ENCODE measurements at places on chromosomes 6 and 20.

- DNase-seq, result no peak
Observed at GRCh38 chr6:111809264-111809663, 64.0 kb downstream of the FYN start.

DNA sequence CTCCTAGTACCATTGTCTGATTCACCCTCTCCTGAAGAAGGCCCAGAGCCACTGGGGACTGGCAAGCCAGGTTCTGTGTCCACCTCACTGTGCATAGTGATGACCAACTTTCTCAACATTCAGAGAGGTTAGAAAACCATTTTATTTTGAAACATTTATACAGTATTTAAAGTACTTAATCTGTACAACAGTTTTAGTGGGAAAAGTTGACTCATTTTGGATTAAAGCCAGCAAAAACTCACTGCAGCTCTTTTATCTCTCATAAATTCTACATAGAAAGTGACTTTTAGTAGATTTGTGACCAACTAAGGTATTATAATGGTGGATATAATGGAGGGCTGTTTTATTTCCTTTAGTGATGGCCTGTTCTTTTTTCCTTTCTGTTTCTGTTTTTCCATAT is 9.7 kb downstream of the TULP4 start:
- DNase-seq, result no peak

DNA sequence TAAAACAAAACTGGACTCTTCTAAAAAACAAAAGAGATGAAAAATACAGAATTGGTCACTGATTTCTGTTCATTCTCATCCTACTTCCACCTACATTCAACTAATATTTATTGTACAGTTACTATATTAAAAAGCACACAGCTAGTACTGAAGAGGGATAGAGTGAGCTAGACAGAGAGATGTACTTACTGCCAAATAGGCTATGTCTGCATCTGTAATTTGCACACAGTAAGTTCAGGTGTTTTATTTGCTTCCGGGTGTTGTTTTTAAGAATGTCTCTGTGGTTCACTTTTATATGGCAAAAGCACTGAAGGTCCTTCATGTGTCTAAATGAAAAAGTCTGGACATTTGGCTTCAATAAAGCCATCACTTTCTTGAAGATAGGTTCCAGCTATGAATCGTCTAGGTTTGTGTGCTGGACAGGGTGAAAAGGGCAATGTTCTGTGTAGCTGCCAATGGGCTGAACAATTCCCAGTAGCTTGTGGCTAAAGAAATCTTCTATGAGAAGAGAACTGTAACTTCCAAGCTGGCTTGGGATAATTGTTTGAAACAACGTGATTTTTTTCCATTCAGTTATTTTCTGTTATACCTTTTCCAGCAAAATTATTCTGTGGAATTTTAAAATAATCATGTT is 47.3 kb downstream of the EPB41L2 start:
- no peak for DNase-seq

DNA sequence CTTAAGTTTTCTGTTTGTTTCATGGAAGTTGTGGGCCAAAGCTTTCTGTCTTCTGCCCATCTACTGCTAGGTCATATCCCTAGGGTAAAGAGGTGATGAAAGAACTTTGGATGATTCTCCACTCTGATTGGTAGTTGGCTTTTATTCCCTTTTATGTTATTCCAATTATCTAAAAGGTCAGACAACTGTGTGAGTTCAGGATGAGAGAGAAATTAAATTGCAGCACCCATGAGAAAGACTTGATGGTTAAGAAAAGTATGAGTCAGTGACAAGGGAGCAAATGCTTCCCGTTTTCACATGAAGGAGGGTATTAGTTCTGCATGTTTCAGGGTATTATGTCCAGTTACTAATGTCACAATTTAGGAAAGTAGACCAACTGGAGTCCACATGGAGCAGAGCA is 136.3 kb downstream of the CD109 start:
- no peak for DNase-seq

DNA sequence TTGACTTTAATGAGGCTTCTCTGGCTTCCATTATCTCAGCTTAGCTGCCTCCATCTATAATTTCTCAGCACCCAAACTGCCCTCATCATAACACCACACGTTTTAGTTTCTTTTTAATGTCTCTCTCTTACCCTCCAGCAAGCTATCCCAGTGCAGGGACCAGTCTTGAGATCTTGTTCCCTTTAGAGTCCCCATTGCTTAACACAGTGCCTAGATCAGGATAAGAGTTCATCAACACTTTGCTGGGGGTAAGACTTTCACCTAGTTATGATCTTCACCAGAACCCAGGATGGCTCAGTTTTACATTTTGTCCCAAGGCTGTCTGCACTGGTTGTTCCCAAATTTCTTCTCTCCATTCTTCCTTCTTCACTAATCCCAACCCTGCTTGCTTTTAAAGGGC is 126.1 kb downstream of the OR2B2 start:
- no peak for DNase-seq

- no peak for DNase-seq
Observed at GRCh38 chr6:140017470-140017869, 643.0 kb upstream of the CITED2 start.

DNA sequence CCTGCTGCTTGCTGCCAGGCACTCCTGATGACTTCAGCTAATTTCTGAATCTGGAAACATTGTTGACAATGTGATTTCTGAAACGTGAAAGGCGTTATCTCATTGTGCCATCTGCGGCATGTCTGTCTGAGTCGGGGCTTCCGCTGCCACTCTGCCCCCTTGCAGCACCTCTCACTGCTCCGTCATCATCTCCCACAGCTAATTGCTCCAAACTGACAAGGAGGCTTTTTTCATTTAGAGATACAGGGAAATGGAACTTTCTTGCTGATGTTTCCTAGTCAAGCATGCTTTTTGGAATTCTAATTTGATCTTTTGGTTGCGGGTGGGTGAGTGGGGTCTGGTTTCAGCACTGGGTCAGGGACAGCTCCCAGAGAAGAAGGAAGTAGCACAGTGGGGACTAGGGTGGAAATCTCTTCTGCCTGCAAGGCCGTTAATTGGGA is 233.5 kb downstream of the DHX35 start:
- DNase-seq, result no peak

GRCh38 chr6:28988536-28989311 is 16.4 kb downstream of the ZNF311 start:
- peak; percentile 38 for DNase-seq

DNA sequence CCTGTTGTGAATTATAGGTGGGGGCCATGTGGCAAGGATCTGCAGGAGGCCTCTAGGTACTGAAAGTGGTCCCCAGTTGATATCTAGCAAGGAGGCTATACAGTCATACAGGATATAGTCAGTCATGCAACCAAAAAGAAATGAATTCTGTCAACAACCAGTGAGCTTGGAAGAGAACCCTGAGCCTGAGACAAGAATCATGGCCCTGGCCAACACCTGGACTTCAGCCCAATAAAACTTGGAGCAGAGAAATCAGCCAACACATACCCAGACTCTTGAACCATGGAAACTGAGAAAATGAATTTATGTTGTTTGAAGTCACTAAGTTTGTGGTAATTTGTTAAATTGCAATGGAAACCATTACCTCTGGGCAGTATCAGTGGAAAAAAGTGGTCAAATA is 370.2 kb downstream of the KIF16B start:
- no peak for DNase-seq

GRCh38 chr6:56890066-56890465 is 64.8 kb upstream of the BEND6 start:
- DNase-seq, result no peak

GRCh38 chr6:100845676-100846075 is 35.5 kb downstream of the ASCC3 start:
- no peak for DNase-seq

DNA sequence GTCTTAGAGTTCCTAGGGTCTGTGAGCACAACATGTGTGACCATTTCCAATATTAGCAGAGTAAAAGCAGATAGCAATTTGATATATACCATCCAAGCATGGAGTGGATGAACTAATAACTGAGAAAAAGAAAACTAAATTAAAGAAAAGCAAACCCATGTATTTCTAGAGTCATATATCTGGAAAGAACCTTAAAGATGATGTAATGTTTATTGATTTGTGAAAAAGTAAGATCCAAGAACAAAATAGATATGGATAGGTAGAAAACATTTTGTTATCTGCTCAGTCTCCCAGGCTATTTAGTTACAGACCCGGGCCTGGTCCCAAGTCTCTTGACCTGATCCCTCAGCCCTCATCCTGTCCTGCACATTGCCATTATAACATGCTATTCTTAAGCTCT is 526.8 kb downstream of the EPM2A start:
- no peak for DNase-seq

DNA sequence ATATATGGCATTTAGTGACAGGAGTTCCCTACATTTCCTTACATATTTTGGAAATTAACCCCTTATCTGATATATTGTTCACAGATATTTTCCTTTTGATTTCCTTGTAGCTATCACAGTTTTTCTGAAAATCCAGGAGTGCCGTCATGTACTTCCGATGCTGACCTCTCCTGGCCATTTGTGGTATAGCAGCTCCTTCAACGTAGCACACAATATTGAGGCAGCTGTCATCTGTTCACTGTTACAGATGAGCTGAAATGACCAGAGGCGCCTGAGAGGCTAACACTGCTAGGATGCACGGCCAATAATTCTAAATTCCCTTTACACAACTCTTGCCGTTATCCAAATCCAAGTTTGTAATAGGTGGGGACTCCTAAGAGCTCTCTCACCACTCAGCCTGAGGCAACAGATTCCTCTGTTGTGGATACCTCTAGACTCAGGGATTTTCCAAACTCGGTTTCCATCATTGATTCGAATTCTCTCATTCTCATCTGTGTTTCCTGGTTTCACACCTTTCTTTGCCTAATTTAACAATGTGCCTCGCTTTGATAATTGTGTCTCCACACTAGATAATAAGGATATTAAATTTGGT is 53.0 kb downstream of the MMUT start:
- peak; percentile 11 for DNase-seq

- DNase-seq, result no peak
Observed at GRCh38 chr6:153121311-153121710, 9.8 kb downstream of the RGS17 start.

DNA sequence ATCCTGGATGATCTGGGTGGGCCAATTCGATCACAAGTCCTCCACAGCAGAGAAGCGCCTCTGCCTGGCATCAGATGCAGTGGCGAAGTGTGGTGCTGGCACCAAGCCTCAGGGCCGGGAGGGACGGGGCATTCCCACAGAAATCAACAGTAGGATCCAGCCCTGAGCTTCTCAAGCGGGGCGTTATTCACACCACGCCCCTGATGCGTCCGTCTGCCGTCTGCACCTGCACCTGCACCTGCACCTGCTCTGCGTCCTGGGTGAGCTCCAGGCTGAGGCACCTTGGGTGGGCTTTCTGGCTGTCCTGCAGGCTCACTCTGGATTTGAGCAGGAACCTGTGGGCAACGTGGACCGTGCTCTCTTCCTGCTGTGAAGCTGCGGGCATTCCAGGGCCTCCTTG is 13.8 kb upstream of the NTSR1 start:
- DNase-seq, result no peak

- DNase-seq, result no peak
Observed at GRCh38 chr20:33005908-33006775, 1.4 kb upstream of the BPIFB2 start.

GRCh38 chr6:10413850-10414738 is 780 bp downstream of the TFAP2A start:
- no peak for DNase-seq

- DNase-seq, result peak; percentile 10
Observed at GRCh38 chr20:5674176-5674660, 76.0 kb upstream of the SHLD1 start.

- DNase-seq, result no peak
Observed at GRCh38 chr6:7953753-7954152, 43.2 kb upstream of the TXNDC5 start.

GRCh38 chr6:18207949-18208348 is 52.7 kb downstream of the KDM1B start:
- DNase-seq, result no peak

- no peak for DNase-seq
Observed at GRCh38 chr6:13550656-13551055, 23.7 kb upstream of the SIRT5 start.

DNA sequence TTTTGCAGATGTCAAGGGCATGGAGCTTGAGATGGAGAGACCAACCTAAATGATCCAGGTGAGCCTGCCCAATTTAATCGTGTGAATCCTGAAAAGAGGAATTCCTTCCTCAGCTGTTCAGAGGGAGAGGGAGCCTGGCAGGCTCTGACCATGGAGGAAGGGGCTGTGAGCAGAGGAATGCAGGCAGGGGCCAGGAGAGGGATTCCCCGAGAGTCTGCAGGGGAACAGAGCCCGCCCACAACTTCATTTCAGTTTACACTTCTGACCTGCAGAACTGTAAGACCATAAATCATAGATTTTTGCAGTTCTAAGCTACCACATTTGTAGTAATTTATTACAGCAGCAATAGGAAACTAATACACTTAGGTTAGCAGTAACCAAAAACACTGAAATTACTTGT is 164.1 kb downstream of the TBXT start:
- no peak for DNase-seq

- no peak for DNase-seq
Observed at GRCh38 chr6:94300424-94301144, 881.2 kb upstream of the EPHA7 start.

GRCh38 chr20:62287759-62288534 is 14.8 kb upstream of the ADRM1 start:
- no peak for DNase-seq

DNA sequence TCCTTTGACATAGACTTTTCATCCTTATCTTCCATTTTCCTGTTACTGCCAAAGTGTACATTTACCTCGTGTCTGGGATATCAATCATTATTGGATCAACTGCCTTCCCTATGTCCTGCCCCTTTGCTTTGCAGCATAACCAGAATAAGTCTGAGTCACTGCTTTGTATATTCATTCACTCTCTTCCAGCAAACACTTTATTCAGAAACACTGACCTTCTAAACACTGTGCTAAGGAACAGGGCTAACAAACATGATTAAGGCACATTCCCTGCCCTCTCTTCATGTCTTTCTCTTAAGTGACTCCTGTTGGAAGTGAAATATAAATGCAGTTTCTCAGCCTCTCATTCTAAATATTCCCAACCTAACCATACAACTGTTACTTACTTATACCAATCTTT is 66.9 kb downstream of the COL19A1 start:
- DNase-seq, result no peak

DNA sequence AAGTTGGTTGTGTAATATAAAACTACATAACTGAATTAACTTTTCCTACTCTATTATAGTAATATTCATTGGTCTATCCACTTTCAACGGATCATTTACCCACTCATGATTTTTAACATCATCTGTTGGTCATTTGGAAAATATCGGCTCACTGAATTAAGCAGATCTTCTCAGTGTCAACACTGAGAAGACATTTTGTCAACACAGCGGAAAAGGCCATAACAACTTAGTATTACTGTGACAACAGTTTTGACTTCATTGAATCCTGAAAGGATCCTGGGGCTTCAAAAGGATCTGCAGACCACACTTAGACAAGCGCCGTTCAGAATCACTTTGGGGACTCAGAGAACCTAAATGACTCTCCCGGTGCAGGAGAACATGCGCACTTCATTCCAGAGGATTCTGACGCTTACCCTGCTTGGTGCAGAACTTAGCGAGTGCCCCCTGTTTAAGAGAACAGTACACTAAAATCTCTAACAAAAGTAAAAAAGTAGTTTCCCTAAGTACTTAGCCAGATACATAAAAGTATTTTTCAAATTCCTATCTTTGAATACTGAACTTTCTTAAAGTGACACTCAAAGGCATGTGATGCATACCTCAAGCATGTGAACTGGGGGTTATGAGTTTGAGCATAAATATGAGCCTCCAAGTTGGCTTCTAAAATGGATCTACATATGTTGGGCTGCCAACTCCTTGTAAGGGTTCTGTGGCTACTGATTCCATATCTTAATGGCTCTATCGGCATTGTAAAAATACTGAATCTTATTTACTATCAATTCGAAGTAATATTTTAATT is 4.0 kb downstream of the ZBTB2 start:
- no peak for DNase-seq

GRCh38 chr6:132400883-132401617 is at the start of gene MOXD1:
Gene MOXD1, minus strand, starts transcription at chr6:132401475. Its CDS starts 49 bp downstream, at chr6:132401426.
- DNase-seq, result no peak
